ENCODE measurements at places on chromosomes 6 and 20.

- no peak for DNase-seq
Observed at GRCh38 chr20:56673450-56673849, 44.3 kb downstream of the TFAP2C start.

- no peak for DNase-seq
Observed at GRCh38 chr6:110776413-110776812, 38.9 kb downstream of the CDK19 start.

DNA sequence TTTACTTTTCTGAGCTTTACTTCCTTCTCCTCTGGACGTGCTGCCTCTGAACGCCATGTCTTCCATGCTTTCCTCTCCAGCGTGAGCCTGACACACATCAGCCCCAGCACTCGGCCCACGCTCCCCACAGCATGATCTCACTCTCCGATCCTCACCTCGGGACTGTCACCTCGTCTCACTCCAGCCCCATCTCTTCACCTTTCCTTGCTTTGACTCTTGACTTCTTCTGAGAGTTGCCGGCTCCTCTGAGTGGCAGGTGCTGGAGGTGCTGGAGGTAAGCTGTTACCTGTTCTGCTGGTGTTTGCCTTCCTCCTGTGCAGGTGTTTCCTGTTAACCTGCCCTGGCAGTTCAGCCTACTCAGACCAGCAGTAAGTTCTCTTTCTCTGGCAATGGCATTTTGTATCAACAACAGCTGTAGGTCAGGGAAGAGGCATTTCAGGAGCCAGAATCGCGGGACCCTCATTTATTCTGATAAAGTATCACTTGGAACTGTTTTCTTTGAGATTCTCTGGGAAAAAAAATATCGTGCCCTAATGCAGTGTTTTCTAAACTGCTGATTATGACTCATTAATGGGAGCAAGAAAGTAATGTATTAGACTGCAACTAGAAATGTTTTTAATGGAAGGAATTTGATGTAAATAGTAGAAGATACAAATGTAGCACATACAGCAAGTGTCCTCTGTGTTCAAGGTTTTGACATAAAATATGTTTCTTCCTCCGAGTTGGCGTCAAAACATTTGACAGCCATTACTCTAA is 106.5 kb downstream of the ARID1B start:
- peak; percentile 12 for DNase-seq

GRCh38 chr6:72653026-72653425 is 31.2 kb downstream of the KCNQ5 start:
- DNase-seq, result no peak

GRCh38 chr20:7924692-7925091 is 15.6 kb downstream of the HAO1 start:
- DNase-seq, result no peak

GRCh38 chr6:10332111-10332510 is 82.8 kb downstream of the TFAP2A start:
- DNase-seq, result no peak

DNA sequence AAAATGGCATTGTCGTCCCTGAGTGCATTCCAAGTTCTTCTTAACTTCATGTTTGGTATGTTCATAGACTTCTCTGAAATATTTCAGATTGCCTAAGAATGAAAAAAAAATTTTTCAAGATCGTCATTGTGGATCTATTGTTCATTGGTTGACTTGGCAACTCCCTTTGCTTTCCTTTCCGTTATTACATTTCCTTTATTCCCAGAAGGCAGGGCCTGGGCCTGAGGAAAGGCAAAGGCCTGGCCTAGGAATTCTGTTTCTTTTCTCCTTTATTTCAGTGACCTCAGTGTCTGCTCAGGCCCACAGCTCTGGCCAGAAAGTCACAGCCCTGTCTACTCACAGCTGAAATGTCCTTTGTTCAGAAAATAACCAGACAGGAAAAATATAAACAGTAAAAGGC is 401.6 kb upstream of the PLCB4 start:
- no peak for DNase-seq

GRCh38 chr6:159608961-159609651 is 83.9 kb downstream of the SOD2 start:
- no peak for DNase-seq

DNA sequence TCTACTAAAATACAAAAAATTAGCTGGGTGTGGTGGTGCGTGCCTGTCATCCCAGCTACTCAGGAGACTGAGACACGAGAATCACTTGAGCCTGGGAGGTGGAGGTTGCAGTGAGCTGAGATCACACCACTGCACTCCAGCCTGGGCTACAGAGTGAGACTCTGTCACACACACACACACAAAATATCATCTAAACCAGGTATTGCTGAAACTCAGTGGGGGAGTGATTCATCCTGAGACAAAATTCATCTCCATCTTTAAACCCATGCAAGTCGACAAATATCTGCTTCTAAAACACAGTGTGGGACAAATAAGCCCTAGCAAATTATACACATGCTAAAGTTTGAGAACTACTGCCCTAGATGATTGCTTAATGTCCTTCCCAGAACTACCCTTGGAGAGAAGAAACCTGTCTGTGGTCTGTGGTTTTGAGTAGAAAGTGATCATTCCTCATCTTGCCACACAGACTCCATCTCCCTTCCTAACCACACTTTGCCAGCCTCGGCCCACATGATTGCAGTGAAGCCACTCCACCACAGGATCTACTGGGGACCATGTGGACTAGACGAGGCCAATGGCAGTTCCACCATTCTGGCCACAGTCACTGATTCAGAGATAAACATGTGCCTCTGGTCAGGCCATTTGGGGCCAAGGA is 130.3 kb downstream of the OPRM1 start:
- no peak for DNase-seq

DNA sequence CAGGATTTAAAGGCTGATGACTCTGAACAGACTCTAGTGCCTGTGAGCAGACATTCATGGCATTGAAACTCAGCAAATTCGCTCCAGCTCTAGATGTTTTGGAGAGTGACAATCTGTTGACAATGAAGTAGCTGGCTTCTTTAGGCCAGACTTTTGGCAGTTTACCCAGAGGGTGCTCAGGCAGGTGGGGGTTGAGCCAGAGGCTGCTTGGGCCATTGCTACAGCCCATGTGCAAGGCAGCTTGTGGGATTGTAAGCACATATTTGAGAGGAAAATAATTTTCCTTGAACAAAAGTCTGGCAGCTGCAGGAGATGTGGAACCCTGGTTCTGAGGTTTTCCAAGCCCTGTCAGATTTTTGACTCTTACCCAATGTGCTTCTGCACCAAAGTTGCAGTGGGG is 311.6 kb downstream of the CDC5L start:
- no peak for DNase-seq

GRCh38 chr6:2285510-2285909 is 40.1 kb upstream of the GMDS start:
- no peak for DNase-seq

- no peak for DNase-seq
Observed at GRCh38 chr6:55802259-55802658, 73.1 kb downstream of the BMP5 start.

DNA sequence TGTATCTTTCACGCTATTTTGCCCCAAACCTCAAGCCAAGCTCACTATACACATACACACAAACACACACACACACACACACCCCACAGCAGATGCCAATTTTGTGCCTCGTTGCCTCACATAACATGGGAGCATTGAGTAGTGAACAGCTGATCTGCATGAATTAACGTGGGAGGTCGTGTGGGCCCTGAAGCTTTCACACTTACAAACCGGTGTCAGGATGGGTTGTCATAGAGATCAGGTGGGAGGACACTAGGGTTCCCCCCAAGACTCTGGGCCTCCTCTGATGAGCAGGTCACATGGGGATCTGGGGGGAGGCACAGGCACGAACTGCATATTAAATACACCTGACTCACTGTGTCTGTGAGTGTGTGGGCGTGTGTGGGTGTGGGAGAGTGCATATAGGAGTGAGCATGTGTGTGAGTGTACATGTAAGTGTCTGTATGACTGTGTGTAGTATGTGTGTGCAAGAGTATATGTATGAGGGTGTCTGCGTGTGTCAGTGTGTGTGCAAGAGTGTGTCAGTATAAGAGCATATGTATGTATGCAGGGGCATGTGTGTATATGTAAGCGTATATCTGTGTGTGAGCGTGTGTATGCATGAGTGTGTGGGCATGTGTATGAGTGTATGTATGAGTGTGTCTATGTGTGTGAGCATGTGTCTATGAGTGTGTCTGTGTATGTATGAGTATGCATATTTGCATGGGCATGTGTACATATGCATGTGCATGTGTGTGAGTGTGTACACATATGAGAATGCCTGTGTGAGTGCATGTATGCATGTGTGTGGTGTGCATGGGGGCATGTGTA is 370.4 kb downstream of the PREX1 start:
- DNase-seq, result no peak

GRCh38 chr20:52888096-52888495 is 84.1 kb upstream of the TSHZ2 start:
- DNase-seq, result no peak

GRCh38 chr6:100105138-100105537 is 111.1 kb upstream of the MCHR2 start:
- DNase-seq, result no peak

All from stimulated activated CD8-positive, alpha-beta memory T cell treated with anti-CD3 and anti-CD28 coated beads, Interleukin-7, amount 100 ng/mL, for 4 hours (primary cell).